ENCODE measurements at places on chromosomes 7 and 10.
A peak's percentile ranks its signal among the peaks of the same experiment; 100 is the strongest.

- no peak for DNase-seq
These were observed 87.6 kb upstream of the MTPN start for GRCh38 chr7:136064627-136065237.

- no peak for DNase-seq
These were observed 320.4 kb downstream of the GLRX3 start for GRCh38 chr10:130456616-130457015.

GRCh38 chr10:115976342-115976741, 296.7 kb downstream of the GFRA1 start:
- no peak for DNase-seq

DNA sequence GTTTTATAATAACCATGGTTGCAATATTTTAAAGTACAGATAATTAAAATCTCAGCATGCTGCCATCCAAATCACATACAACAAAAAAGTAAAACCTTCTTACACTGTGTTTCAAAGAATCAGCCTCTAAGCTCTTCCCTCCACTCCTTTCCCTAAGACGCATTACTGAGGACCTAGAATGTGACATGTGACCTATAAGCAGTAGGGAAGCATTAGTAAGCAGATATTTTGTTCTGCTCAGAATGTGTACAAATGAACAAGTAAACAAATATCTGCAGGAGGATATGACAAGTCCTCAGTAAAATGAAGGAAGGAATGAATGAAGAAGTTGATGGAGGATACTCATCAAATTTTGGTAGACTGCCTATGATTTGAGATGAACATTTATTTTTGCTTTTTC, 49.1 kb downstream of the RAB11FIP2 start:
- DNase-seq, result no peak

- no peak for DNase-seq
These were observed 10.0 kb downstream of the VWC2 start for GRCh38 chr7:49783446-49783845.

DNA sequence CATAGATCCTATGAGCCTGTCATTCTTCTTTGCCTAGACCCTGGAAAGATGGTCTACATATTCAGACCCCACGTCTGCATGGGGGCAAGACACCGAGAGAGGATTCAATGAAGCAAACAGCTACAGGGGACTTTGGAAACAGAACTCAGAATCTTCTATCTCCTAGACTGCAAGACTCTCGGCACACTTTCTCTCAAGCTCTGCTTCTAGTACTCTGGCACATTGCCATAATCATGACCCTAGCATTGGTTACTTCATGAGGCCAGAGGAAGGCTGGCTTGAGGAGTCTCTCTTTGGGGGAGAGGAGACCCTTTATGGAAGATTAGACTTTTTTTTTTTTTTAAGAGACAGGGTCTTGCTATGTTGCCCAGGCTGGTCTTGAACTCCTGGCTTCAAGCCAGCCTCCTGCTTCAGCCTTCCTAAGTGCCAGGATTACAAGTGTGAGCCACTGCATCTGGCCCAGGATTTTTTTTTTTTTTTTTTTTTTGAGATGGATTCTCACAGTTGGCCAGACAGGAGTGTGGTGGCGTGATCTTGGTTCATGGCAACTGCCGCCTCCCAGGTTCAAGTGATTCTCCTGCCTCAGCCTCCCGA, 20.7 kb downstream of the CCDC3 start:
- DNase-seq, result no peak

DNA sequence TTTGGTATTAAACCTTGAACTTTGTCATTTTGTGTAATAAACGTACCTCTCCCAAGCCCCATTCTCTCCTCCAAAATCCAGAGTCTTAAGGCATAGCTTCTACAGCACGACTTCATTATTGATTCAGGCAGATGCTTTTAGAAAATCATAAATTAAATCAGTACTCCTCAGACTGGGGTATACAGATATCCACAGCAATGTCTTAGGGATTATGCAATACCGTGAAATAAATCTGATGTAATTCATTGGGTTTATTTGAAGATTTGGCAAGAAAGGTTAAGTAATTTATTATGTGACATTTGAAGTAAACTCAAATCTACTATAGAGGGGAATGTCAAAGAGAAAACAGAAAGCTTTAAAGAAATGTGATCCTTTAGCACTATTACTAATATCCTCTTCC, 246.1 kb upstream of the PLXDC2 start:
- no peak for DNase-seq

DNA sequence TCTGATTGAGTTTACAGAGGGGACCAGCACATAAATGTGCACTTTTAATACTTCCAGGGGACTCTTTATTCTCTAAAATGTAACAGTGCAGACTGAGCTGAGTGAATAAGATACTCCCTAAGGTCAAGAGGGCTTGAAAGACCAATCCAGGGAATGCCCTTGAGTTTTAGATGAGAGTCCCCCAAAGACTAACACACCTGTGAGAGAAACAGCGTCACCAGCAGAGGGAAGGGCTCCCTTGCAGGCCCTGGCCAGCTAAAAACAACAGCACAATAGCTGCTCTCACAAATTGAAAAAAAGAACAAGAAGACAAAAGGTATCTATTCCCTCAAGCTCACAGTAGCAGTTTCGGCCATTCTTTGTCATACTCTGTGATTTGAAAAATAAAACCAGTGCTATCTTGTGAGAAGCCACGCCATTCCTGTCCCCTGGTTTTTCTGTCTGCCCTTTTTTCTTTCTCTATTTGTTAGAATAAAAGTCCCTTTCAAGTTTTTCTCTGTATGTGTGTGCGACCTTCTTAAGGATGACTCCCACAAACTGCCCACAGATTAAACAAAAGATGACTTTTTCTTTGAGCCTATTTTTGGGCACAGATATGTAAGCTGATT, 230.4 kb upstream of the BMPER start:
- no peak for DNase-seq

GRCh38 chr7:1586126-1586826, 16.4 kb upstream of the PSMG3 start:
- no peak for DNase-seq

- DNase-seq, result no peak
These were observed 49.4 kb upstream of the ARL4A start for GRCh38 chr7:12637819-12638592.

GRCh38 chr10:3122034-3122433, 50.5 kb downstream of the PITRM1 start:
- no peak for DNase-seq

- DNase-seq, result no peak
These were observed 1.8 kb upstream of the PYROXD2 start for GRCh38 chr10:98416606-98417388.

DNA sequence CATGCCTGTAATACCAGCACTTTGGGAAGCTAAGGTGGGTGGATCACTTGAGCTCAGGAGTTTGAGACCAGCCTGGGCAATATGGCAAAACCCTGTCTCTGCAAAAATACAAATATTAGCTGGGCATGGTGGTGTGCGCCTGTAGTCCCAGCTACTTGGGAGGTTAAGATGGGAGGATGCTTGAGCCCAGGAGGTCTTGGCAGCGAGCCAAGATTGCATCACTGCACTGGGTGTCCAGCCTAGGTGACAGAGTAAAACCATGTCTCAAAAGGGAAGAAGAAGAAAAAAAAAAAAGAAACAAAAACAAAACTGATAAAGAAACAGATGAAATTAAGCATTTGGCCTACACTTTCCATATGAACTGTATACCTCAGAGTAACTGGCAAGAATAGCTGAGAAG, 319.2 kb downstream of the PARD3 start:
- DNase-seq, result no peak

DNA sequence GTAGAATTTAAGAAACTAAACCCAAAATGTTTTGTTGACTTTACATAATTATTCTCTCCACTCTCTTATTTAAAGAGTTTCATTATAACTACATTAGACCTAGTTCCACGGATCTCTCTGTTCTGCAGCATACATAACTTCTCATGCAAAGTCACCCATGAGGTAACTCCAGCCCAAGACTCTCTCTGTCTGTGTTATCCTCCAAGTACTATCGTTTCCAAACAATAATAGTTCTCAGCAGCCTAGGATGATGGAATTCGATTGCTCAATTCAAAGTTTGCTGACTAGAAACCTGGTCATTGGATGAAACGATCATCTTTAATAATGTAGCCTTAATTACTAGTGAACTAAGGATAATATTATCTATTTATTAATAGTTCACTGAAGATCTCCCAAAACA, 203.1 kb upstream of the PTN start:
- DNase-seq, result no peak

- DNase-seq, result no peak
These were observed 30.2 kb downstream of the RHEB start for GRCh38 chr7:151489498-151489897.

DNA sequence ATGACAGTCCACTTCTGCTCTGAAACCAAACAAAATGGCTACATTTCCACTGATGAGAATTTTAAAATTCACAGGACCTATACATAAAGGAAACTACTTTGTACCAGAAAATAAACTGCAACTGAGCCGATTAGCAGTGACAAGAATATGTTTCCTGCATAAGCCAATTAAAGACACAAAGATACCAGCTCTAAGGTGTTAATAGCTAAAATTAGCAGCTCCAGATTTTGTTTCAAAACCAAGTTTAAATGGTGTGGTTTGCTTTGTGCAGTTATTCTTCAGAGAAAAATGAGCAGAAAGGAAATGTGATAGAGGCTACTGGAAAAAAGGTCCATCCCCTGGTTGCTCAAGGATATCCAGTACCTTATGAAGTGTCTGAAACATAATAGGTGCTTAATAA, 123.2 kb downstream of the ANK3 start:
- no peak for DNase-seq

DNA sequence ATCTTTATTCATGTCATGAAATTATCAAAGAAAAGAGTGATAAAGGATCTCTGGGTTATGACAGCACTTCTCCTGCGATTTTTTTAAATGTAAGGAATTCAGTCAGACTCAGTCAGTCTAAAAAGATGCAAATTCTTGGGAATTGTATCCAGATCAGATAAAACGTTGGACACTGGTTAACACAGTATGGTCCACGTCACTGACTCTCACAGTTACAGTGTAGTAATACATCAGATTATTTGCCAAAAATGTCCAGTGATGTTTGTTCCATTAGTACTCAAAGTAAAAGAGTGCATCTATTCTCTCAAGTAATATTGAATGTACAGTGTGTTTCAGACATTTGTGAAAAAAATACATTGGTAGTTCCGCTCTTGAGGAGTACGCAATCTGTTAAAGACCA, 224.5 kb downstream of the PCDH15 start:
- DNase-seq, result no peak

DNA sequence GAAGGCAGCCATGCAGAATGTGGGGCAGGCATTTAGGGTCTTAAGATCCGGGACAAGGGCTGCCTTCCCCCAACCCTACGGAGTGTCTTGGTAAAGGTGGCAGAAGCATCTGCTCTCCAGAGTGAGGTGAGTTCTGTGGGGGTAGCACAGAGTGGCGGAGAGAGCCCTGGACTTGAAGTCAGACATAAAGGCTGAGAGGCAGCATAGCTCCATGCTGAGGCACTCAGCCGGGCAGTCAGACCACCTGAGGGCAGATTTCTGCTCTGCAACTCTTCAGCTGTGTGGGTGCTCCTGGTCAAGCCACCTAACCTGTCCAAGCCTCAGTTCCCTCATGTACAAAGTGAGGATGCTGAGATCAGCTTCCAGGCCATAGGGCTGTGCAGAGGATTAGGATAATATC, 81.0 kb downstream of the CRTAC1 start:
- DNase-seq, result no peak

DNA sequence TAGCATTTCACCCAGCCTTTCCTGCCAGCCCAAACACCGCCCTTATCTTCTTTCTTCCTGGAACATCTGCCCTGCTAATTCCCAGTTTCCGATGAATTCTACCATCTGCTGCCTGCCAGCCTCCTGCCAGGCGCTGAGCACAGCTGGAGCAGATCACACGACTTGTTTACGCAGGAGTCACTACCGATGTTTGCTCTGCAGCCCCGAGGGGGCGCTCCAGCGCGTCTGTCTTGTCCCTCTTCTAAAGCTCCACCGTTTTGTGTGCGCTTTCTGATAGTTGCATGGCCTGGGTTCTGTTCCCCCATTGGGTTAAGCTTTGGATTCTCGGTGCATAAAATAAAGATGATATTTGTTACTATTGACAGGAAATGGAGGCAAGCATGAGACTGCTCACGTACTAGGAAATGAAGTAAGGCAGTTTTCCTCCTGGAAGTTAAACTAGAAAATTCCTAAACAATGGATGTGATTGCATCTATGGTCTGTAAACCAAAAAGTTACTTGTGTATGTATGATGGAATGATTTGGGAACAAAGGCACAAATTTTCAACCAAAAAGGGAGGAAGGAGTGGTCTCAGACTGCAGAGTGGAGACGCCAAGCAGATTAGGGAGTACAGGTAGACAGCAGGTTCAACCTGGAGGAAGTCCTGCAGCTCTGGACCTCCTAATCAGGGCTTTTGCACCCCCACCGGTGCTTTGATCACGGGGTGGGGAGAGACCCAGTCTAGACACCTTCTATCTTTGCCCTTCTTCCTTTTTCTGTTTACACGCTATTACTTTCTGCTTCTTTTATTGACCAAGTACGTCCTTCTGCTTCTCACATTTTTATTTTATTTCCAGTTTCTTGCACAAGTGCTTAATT, 2.2 kb upstream of the RBM17 start:
- peak; percentile 81 for DNase-seq

- DNase-seq, result peak; percentile 98
These were observed at the start of the genes AP4M1 and MCM7 for GRCh38 chr7:100101016-100101862. Gene AP4M1, plus strand, starts transcription at chr7:100101643. Its CDS starts 72 bp downstream, at chr7:100101715. Gene MCM7, minus strand, starts transcription at chr7:100101397. Its CDS starts 103 bp downstream, at chr7:100101294.

GRCh38 chr10:30803058-30803457, 173.5 kb upstream of the LYZL2 start:
- no peak for DNase-seq

DNA sequence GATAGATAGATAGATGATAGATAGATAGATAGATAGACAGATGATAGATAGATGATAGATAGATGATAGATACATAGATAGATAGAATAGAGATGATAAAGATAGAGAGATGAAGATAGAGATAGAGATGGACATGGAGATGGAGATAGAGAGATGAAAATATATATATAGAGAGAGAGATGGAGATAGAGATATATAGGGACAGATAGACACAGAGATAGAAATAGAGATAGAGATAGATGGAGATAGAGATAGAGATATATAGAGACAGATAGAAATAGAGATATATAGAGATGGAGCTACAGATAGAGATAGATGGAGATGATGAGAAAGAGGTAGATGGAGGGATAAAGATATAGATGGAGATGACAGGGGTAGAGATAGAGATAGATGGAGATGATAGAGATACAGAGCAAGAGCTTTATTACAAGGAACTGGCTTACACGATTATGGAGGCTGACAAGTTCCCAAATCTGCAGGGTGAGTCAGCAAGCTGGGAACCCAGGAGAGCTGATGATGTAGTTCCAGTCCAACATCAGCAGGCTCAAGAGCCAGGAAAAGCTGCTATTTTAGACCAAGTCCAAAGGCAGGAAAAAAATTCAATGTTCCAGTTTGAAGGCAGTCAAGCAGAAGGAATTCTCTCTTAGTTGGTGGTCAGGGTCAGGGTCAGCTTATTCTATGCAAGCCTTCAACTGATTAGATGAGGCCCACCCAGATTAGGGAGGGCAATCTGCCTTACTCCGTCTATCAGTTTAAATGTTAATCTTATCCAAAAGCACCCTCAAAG, 37.1 kb downstream of the CAV1 start:
- no peak for DNase-seq

DNA sequence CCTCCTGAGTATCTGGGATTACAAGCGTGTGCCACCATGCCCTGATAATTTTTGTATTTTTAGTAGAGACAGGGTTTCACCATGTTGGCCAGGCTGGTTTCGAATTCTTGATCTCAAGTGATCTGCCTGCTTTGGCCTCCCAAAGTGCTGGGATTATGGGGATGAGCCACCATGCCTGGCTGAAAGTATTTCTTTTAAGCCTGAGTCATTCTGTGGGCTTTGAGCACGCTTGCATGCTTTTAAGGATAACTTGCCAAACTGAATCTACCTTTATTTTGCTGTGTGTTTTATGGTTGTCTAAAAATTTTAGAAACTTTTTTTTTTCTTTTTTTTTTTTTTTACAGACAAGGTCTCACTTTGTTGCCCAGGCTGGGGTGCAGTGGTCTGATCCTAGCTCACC, 33.2 kb downstream of the CNNM2 start:
- DNase-seq, result no peak

Data from stimulated activated CD8-positive, alpha-beta memory T cell treated with anti-CD3 and anti-CD28 coated beads, Interleukin-7, amount 100 ng/mL, for 48 hours (primary cell).